GOT3 (cell line): ENCODE measurements at places on chromosomes 7 and 10.

DNA sequence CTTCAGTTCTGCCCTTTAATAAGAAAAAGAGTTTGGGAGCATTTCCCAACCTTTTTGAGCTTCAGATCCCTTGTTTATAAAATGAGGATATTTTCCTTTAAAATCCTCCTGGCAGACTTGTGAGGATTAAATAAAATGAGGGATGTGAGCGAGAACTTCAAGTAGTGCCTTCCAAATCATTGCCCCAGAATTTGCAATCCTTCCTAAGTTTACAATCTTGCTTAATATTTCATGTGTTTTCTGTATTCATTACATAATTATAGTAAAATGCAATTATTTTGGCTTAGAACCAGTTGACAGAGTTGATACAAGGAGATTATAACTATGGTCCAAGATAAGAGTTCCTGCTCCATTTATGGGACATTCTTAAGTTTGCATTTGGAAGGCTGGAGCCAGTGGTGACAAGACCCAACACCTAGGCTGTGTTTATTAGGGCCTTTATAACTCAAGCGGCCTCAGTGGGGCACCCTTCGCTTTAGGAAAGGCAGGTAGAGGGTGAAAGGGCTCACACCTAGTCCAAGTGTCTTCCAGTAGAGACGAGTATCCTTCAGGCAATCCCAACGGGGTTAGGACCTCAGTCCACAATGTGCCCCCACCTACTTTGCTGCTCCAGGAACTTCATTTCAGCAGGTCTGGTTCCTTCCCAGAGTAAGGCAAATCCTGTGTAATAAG, 317.5 kb downstream of the WDR11 start:
- no peak for DNase-seq

DNA sequence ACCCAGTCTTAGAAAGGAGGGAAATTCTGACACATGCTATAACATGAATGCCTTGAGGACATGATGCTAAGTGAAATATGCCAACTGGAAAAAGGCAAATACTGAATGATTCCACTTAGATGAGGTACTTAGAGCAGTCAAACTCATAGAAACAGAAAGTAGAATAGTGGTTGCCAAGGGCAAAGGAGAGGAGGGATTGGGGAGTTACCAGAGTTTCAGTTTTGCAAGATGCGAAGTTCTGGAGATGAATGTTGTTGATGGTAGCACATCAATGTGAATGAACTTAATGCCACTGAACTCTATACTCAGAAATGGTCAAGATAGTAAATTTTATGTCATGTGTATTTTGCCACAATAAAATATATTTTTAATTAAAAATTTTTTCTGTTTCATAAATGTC, 38.9 kb downstream of the DRGX start:
- no peak for DNase-seq

DNA sequence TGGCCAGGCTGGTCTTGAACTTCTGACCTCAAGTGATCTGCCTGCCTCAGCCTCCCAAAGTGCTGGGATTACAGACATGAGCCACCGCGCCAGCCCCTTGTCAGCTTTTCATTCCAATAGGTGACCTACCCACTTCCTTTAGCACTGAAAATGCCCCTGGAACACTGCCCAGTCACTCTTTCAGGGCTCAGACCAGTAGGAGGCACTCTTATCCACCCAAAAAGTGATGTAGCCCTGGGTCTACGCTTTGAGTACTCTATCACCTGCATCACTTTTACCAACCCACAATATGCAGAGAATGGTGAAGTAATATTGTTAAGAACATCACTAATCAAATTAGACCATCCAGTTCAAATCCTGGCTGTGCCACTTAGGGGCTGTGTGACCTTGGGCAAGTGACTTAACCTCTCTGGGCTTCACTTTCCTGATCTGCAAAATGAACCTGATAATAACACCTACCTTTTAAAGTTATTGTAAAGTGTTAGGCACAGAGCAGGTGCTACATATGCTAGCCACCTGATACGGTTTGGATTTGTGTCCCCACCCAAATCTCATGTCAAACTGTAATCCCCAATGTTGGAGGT, 5.2 kb downstream of the CALN1 start:
- no peak for DNase-seq

DNA sequence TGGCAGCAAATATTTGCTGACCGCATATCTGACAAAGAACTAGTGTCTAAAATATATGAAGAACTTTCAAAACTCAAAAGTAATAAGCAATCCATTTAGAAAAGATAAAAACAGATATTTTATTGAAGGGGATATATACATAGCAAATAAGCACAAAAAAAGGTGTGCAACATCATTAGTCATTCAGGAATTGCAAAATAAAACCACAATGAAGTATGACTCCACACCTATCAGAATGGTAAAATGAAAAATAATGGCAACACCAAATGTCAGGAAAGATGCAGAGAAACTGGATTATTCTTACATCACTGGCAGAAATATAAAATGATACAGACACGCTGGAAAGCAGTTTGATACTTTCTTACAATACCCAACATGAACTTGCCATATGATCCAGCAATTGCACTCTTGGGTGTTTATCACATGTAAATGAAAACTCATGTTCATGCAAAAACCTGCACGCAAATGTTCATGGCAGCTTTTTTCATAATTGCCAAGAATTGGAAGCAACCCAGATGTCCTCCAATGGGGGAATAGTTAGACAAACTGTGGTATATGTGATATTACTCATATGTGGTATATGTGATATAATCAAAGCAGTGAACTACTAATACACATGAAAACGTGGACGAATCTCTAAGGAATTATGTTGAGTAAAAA, 645.5 kb downstream of the GRID1 start:
- DNase-seq, result no peak

DNA sequence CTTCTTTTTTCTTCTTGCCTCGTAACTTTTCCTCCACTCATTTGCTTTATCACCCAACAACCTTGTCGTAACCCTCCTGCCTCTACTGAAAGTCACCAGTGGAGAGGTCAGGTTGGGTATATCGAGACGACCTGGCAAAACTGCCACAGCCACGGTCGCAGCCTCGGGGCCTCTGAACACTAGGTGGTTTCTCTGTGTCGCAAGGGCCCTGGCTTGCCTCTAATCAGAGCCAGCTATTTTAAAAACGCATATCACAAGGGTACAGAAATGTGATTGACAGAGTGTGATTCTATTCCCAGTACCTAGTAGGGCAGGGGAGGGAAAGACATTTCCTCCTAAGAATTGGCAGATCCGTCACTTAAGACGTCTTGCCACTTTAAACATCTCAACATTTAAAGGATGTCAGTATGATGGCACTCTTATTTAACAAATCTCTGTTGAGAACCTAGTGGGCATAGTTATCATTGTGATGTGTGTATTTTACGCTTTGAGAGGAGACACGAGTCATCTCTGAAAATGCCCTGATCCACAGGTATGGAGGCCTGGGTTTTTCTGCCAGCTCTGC, 197.5 kb downstream of the ARHGAP21 start:
- DNase-seq, result no peak

- DNase-seq, result no peak
Measured at GRCh38 chr7:136058546-136058945, 81.4 kb upstream of the MTPN start.

DNA sequence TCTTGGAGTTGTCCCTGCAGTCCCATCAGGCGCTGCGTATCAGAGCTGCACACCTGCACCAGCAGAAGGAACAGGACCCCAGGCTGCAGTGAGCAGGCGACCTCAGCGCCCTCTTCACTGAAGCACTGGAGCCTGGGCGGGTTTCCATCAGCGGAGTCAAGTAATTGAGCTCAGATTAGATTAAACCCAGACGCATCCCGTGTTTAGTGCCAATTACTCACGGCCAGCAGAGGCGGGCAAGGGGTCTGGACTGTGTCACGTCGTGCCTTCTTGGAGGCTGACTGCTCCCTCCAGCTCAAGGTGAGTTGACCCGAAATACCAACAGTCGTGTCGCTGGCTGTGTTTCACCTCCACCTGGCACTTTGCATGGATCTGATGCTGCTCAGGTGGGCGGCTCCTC, 123.6 kb downstream of the CXCL12 start:
- DNase-seq, result no peak

GRCh38 chr10:71216363-71216695, 4.0 kb downstream of the UNC5B start:
- DNase-seq, result no peak

DNA sequence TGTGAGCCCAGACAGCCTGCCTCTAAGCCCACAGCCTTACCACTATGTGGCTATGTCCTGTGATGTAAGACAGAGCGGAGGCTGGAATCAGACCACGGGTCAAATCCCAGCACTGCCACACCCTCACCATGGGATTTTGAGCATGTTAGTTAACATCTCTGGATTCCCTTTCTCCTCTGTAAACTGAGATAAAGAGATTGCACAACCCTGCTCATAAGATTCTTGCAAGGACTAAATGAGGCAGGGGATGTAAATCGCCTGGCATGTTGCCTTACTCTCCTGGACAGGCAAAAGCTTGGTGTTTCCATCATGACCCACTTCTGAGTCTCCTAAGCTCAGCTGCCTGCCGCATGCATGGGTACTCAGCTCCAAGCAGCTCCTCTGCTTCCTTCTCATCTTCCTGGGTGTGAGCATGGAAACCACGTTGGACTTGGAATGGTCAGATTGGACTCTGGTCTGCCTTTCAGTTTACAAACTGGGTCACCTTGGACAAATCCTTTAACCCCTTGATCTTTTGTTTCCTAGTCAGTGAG, 41.3 kb upstream of the MTURN start:
- no peak for DNase-seq

- no peak for DNase-seq
Measured at GRCh38 chr7:110621289-110621688, 469.6 kb upstream of the LRRN3 start.

- DNase-seq, result no peak
Measured at GRCh38 chr7:130486114-130486953, 5.6 kb upstream of the MEST start.

- DNase-seq, result no peak
Measured at GRCh38 chr10:58350619-58351323, 16.0 kb downstream of the UBE2D1 start.

DNA sequence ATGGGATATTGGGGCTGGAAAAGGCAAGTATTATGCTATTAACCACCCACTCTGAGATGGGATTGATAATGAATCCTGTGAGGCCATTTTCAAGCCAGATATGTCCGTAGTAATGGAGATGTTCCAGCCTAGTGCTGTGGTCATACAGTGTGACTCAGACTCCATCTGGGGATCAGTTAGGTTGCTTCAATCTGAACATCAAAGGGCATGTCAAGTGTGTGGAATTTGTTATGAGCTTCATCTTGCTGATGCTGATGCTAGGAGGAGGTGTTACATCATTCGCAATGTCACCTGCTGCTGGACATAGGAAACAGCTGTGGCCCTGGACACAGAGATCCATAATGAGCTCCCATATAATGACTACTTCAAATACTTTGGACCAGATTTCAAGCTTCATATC, 144.7 kb downstream of the PLCE1 start:
- DNase-seq, result no peak

GRCh38 chr7:151400626-151401315, 9.1 kb downstream of the WDR86 start:
- DNase-seq, result no peak

- DNase-seq, result no peak
Measured at GRCh38 chr10:71796749-71797405, 23.6 kb upstream of the VSIR start.

DNA sequence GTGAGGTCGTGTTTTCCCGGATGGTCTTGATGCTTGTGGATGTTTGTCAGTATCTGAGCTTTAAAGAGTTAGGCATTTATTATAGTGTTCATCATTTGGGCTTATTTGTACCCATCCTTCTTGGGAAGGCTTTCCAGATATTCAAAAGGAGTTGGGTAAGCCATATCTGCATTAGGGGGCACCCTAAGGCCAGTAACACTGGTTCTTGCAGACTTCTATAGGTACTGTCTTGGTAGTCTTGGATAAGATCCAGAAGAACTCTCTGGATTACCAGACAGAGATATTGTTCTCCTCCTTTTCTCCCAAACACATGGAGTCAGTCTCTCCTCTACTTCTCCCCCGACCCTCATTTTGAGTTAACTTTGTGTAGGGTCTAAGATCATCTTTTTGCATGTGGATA, 92.8 kb downstream of the SDK1 start:
- no peak for DNase-seq

- no peak for DNase-seq
Measured at GRCh38 chr7:156652886-156653568, 12.5 kb downstream of the RNF32 start.

DNA sequence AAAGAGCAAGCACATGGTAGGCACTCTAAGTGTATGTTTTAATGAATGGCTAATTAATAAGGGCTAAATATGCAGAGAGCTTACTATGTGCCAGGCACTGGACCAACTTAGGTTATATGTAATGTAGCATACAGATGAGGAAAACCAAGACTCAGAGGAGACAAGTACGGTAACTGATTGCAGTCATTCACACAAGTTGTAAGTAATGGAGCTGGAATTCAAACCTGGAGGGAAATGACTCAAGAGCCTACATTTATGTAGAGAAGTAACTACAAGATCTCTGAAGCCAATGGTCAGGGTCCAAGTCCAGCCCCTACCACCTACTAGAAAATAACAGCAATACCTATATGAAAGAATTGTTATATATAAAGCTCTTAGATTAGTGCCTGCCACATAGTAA, 97.3 kb upstream of the KCNIP2 start:
- no peak for DNase-seq

DNA sequence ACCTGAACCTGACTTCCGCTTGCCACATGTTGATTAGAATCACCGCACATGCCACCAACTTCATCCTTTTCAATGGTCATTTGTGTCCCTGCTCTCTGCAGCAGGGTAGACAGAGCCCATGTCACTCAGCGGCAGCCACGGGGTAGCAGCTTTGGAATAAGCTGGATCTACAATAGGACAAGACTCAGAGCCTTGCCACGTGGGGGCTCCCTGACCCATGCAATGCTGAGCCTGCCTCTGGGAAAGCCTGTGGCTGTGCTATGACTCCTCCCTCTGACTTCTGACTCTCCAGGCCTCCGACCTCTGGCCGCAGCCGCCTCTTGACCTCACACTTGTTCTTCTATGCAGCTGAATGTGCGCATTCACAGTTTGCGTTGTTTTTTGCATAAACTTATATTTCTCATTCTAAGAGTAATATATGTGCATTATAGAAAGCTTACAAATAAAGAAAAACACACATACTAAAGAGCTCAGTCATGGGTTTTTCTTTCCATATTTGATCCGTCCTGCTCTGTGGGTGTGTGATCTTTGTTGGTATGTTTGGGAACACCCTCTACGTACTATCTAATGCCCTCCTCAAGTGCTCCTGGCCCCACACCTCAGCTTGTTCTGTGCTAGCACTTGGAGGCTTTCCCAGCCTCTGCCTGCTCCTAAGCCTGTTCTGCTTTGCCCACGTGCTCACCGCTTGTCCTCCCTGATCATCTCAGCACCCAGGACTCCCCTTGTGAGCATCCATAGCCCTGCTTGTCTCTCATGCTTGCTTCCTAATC, 198.0 kb upstream of the MKI67 start:
- no peak for DNase-seq

GRCh38 chr7:153829525-153829924, 222.7 kb upstream of the DPP6 start:
- DNase-seq, result no peak

- DNase-seq, result no peak
Measured at GRCh38 chr10:89861584-89862301, 160.4 kb downstream of the KIF20B start.

GRCh38 chr10:48464871-48465736, 139.8 kb downstream of the ARHGAP22 start:
- DNase-seq, result no peak
